ENCODE measurements at places on chromosomes 7 and 10.
A peak's percentile ranks its signal among the peaks of the same experiment; 100 is the strongest.

GRCh38 chr10:17950726-17951125, 992 bp upstream of the SLC39A12 start:
- no peak for DNase-seq

- DNase-seq = peak; percentile 27
Measured at GRCh38 chr7:100604976-100605911, 3.1 kb downstream of the PCOLCE start.

GRCh38 chr7:54843841-54844355, 84.9 kb upstream of the SEC61G start:
- no peak for DNase-seq

GRCh38 chr10:89414879-89415821, 782 bp downstream of the IFIT5 start:
- DNase-seq = peak; percentile 30

Measured in activated effector memory CD4-positive, alpha-beta T cell treated with Interleukin-2 at 50 U/mL for 16 hours (primary cell).